ENCODE measurements at places on chromosomes 6 and 20.

DNA sequence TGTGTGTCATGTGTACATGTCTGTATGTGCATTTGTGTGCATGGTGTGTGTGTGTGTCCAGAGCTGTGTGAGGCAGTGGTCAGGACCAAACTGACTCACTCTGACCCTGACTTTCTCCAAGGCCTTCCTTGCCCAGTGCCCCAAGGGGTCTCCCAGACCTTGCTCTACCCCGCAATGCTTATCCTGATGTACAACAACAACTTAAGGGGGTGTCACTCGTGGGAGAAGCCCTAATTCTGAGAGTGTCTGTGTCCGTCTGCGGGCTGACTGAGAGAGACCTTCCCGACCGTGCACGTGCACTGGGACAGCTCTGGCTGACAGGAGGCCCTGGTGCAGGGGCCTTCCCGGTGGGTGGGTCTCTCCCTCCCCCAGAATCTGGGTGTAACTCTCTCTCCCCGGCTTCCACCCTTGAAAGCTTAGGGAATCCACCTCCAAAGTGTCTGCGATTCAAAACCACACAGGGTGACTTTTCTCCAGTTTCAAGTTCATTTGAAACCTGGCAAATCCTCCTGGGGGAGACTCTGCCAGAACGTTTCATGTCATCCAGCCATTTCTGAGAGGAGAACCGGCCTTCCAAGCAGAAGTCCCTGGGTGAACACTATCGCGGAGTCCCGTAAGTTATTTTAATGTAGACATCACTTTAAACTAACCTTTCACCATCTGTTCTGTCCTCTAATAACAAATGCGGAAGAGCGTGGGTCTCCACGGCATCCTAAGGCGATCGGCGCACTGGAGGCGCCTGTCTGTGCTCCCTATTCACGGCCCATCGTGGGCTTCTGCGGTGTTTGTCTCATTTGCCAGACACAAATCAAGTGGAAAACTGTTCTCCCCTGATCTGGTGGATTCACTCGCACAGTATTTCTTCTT is 225.5 kb downstream of the TAF4 start:
- no peak for DNase-seq

GRCh38 chr6:108068618-108069017 is 5.9 kb downstream of the OSTM1 start:
- DNase-seq, result no peak

- no peak for DNase-seq
These were observed 476.8 kb upstream of the AGPAT4 start for GRCh38 chr6:161750686-161751085.

DNA sequence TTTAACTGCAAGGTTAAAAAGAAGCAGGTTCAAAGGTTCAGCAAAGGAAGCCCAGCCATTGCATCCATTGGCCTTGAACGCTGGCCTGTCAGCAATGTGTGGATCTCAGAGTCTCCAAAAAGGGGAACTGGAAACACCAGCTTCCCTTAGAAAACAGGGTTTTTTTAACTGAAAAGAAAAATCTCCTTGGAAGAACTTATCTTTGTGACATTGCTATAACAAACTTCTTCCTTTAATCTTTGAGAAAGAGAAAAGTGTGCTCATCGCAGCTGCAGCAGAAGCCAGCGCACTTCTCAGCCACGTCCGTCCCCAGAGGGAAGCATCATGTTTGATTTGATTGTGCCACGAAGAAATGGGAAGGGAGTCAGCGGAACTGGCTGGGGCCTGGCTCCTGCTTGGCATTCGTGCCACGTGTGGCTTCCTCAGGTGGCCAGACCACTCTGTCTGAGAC is 215.0 kb downstream of the SYNDIG1 start:
- peak; percentile 20 for DNase-seq

GRCh38 chr6:159184559-159184958 is 15.4 kb downstream of the FNDC1 start:
- DNase-seq, result no peak

GRCh38 chr6:125310994-125311649 is 9.4 kb upstream of the HDDC2 start:
- DNase-seq, result no peak

GRCh38 chr20:49649672-49650071 is 64.0 kb downstream of the B4GALT5 start:
- no peak for DNase-seq

DNA sequence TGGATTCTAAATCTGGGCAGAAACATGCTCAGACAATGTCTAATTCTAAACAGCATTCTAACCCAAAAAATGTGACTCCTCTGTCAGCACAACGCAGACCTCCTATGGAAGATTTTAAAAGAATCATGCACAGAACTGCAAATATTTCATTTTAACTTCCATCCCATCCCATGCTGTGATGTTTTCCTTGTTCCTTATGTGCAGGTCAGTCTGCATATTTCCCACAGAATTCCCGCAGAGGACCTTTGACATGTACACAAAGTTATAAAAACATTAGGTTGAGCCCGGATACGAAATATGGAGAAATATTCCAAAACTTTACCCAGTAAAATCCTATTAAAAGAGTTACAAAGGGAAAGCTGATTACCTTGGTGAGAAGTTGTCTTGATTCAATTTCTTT is 467.1 kb upstream of the EPHA7 start:
- no peak for DNase-seq

GRCh38 chr6:82113231-82113630 is 134.3 kb downstream of the IBTK start:
- DNase-seq, result no peak

GRCh38 chr20:48544402-48545339 is 283.1 kb downstream of the PREX1 start:
- DNase-seq, result no peak

DNA sequence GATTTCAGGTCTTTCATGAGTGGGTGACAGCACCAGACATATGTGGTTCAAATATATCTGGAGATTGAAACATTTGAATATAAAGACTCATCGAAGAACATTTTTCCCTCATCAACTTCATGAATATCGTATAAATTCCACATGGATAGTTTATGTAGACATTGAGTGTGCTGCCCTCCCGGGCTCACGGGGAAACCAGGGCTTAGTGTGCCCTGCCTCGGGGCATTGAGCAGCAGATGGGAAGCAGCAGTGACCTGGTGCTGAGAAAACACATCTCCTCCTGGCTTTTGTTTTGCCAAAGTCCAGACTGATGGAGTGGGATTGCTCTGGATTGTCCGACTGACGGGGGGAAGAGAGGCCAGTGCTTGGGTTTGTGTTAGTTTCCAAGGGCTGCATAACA is 17.8 kb upstream of the SLC2A12 start:
- DNase-seq, result no peak

DNA sequence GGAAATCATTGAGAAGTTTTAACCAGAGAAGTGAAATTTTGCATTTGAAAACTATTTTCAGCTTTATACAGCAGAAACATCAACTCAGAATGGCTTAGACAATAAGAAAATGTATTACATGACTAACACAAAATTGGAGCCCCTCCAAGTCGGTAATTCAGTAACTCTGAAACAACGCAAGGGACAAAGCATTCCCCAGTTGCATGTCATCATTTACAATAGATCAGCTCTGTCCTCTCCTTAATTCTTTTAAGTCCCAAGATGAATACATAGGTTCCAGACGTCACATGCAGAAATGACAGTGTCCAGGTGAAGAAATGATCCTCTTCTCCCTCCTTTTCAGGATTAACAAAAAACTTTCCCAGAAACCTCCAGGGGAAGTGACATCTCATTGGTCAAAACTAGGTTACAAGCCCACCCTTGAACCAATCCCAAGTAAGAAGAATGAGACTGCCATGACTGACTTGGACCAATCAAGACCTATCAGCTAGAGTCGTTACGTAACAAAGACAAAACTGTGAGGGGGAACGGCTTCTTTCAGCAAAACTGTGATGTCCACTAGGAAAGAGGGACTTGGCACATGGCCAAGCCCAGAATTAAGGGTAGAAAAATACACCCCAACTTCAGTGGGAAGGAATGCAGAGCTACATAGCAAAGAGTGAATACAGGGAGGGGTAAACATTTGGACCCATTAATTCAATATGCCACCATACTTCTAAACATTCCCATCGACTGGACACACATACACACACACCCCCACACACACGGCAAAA is 149.8 kb upstream of the PRND start:
- DNase-seq, result no peak

- no peak for DNase-seq
These were observed 2.0 kb downstream of the MAN1A1 start for GRCh38 chr6:119347466-119348095.

DNA sequence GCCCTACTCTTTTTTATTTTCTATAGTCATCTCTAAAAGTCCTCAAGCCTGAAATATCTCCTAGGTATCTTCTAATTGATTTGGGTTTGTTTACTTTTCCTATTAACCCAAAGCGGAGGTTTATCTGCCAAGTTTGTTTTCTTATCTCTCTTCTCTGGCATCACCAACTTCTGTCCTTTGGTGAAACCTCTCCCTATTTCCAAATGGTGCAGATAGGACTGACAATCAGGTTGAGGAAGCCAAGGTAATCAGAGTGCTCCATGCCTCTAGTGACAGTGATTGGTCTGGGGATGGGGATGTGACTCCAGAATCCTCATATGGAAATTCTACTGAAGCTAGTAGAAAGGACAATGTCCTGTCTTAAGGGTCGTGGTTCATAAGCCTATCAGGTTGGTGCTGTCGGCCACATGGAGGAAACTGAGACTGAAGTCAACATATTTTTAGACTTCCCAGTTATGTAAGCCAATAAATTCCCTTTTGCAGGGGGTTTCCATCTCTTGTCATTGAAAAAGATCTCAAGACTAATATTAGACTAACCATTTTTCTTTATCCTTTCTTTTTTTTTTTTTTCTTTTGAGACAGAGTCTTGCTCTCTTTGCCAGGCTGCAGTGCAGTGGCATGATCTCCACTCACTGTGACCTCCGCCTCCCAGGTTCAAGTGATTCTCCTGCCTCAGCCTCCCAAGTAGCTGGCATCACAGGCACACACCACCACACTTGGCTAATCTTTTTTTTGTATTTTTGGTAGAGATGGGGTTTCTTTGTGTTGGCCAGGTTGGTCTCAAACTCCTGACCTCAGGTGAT is 28.0 kb downstream of the KIF6 start:
- DNase-seq, result no peak

GRCh38 chr6:39566456-39566855 is 158.8 kb downstream of the KIF6 start:
- no peak for DNase-seq

DNA sequence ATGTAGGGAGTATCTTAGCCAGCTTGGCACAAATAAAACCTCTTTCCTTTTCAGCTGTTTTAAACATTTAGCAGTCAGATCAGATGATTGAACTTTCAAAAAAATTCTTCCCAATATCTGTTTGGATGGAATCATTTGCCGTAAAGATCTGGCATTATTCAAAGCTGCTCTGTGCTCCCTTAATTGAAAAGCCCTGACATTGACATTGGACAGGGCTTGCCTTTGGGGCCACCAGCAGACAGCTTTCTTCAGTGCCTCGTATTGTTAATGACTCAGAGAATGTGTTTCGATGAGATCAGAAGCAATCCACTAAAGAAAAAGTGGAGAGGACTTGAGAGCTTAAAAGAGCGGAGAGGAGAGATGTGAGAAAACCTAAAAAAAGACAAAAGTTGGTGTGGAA is 343.5 kb downstream of the NRN1 start:
- DNase-seq, result no peak

DNA sequence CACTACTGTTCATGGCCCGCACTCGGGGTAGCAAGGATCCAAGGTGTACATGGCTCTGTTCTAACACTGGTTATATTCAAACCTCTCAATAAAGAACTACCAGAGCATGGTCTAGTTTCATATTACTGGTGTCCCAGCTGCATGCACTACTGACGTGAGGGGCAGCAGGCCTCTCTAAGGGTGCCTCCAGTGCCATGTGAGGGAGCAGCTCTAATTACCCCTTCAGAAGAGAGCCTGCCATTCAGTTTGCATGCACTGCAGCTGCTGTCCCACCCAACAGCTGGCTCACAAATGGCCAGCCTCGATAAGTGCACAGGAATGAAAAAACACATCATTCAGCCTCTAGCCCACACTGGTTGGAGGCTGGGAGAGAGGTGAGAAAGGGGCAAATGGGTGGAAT is 85.2 kb downstream of the SMLR1 start:
- DNase-seq, result no peak

DNA sequence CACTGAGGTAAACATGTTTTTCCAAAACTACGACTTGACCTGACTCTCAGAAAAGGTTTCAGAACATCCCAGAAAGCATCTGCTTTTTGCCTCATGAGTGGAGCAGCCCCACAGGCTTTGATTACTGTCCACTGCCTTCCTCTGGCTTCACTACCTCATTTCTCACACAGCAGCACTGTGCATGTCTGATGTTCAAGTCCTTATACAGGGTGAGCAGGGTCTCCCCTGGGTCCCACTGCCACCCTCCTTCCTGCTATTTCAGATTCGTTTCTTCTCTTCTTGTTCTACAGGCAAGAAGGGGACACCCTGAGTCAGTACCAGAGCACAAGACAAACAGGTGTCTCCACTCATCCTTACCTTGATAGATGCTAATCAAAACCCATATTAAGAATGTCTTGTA is 64.7 kb upstream of the NFATC2 start:
- no peak for DNase-seq

GRCh38 chr6:13767121-13767808 is 47.1 kb downstream of the MCUR1 start:
- peak; percentile 81 for DNase-seq

DNA sequence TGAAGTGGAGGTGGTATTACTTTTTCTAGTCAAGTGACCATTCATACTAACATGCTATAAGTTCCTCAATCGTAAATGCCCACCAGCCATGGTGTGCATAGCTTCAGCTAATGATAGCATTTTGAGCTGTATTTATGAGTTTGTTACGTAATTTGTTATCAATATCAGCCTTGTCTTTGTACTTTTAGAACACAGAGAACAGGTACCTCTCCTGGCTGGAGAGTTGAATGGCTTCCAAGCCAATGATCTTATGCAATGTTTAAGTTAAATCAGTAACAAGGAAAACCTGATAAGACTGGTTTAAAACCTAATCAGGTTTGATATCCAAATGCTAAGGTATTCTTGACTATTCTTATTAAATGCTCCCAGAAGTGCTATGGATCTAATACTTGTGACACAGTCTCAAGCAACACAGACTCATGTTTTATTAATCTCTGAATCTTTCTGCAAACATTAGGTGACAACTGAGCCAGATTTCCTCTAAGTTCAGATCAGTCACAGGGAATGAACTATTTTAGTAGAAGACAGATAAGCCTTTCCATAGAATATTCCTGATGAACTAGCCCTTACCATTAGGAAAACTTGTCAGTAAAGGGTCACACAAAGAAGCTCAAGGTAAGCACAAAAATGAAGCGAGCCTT is 154.8 kb downstream of the PTPRK start:
- DNase-seq, result no peak

GRCh38 chr6:30122515-30122914 is 9.6 kb upstream of the TRIM31 start:
- DNase-seq, result no peak

DNA sequence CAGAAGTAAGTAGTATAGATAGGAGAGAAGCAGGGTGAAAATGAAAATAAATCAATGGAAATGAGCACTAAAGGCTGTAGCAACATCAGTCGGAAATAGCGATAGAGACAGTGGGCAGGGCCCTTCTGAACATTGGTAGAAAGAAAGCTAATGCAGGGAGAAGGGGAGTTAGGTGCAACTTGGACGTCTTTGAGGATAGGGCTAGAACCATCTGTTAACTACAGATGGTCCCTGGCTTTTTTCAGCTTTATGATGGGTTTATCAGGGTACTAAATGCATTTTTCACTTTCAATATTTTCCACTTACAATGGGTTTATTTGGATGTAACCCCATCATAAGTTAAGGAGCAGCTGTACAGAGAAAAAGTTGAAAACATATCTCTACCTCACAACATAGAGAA is 72.8 kb upstream of the CNR1 start:
- DNase-seq, result no peak
